ENCODE measurements at places on chromosomes 11 and 22. TPM values are rescaled to one million over a fixed set of nuclear protein-coding genes. Genes with fewer than 3 reads are reported as not detected.

- DNase-seq = no peak
Observed at GRCh38 chr11:131925829-131926228, 555.4 kb downstream of the NTM start.

DNA sequence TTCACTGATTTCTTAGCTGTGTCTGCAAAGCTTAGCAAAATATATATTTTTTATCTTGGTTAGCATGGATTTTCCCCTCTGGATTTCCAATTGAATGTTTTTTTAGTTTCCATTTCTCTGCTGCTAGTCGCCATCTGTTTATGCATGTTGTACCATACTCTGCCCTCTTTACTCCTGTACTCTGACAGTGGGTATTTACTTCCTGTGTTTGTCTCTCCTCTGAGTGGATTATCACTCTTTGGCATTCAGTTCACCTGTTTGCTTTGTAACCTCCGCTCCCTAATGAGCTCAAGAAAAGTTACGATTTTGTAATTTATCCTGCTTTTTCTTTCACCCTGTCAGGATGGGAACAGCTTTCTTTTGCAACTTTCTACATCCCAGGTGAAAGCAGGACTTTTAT is 59.1 kb downstream of the PDHX start:
- no peak for DNase-seq

DNA sequence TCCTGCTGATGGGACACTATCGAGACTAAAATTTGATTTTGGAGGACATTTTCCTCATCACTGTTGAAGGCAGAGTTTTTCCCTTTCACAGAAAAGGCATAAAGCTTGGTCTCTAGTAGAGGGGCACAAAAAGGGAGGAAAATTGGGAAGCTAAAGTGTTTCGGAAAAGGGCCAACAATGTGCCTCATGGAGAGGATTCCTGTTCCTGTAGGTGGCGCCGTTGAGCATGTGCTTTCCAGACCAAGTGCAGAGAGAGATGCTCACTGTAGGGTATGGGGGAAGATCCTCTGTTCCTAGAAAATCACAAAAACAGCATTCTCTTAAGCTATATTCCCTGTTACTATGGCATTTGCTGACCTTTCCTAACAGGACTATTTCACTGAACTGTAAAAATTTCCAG is 18.4 kb upstream of the OR4C5 start:
- no peak for DNase-seq

The FOLH1 gene
- 16.5 TPM for total RNA-seq

DNA sequence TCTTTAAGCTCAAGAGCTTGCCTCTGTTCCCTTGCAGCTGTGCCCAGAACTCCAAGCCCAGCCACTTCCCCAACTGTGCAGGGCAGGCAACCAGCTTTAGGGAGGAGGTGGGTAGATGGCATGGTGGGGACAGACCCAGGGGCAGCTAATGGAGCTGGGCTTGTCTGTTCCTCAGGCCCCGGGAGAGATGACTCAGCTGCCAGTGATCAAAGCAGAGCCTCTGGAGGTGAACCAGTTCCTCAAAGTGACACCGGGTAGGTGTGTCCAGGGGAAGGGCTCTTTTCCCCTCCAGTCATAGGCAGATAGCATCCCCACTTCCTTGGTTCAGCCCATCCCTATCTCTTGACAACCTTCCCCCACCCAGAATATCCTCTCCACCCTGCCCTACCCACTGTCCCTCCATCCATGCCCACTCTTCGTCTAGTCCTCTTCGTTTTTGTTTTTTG is 32.4 kb downstream of the CREB3L1 start:
- DNase-seq = no peak

DNA sequence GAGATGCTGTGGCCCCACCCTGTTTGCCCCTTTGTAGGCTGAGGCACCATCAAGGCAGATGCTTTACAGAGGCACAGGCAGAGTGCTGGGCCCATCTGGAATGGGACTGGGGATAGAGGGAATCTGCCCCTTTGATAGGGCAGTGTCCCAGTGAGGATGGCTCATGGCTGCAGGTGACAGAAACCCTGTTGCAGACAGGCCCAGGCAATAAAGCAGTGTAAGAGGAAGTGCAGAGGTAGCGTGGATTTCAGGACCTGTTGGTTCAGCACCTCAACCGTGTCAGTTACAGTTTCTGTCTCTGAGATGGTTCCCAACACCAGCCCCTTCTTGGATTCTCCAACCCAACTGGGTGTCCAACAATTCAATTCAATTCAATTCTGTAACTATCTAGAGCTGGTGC is 25.1 kb downstream of the PRDM11 start:
- DNase-seq = no peak

The CCDC34 gene
- total RNA-seq = 13.9 TPM

GRCh38 chr22:46106279-46107022 is 43.9 kb upstream of the PPARA start:
- DNase-seq = no peak

DNA sequence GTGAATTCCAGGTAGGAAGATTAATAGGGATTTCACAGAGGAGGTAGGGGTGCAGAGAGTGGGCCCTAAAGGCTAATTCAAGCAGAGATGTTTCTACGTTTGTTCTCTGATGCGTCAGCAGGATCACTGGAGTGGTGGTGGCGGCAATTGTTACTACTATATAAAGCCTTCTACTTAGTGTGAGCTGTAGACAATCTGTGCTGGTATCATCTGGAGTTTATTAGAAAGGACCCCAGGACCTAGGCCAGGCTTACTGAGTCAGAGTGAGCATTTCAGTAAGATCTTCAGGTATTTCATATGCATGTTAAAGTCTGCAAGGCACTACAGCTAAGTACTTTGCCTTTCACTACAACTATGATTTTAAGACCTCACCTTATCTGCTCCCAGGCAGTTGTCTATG is 59.5 kb downstream of the USP35 start:
- no peak for DNase-seq

- no peak for DNase-seq
Observed at GRCh38 chr22:39666926-39667325, 96.4 kb downstream of the CACNA1I start.

The ASPHD2 gene
- total RNA-seq = 8.0 TPM

The CCDC87 gene
- 0.59 TPM for total RNA-seq

DNA sequence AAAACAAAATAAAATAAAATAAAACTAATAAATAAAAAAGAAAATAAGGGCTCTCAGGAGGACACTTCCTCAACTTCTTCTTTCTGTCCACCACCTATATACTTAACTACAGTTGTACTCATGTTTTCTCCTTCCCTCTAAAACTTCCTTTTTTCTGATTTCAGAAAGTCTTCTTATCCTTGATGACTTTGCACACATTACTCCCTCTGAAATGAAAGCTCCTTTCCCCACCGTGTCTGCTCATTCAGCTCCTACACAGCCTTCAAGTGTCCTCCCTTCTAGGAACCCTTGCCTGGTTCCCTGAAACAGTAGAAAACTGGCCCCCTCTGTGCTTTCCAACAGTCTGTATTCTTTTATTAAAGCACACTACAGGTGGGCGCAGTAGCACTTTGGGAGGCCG is 18.3 kb upstream of the DDX17 start:
- no peak for DNase-seq

GRCh38 chr22:23225724-23226496 is 45.6 kb downstream of the BCR start:
- no peak for DNase-seq

DNA sequence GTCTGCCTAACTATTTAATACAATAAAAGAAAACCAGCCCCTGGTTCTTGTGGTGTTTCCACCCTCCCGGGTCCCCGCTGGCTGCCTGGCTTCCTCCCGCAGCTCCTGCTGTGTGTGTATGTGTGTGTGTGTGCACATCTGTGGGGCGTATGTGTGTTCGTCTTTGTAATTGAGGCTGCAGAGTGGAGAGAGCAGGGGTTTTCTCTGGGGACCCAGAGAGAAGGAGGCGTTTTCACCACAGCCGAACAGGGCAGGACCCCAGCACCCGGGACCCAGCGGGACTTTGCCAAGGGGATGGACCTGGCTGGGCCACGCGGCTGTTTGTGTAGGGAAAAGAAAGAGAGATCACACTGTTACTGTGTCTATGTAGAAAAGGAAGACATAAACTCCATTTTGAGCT is 42.7 kb downstream of the IGLL1 start:
- no peak for DNase-seq

- no peak for DNase-seq
Observed at GRCh38 chr11:76620489-76620888, 50.1 kb downstream of the LRRC32 start.

The UBQLN3 gene
- total RNA-seq = 0.39 TPM

DNA sequence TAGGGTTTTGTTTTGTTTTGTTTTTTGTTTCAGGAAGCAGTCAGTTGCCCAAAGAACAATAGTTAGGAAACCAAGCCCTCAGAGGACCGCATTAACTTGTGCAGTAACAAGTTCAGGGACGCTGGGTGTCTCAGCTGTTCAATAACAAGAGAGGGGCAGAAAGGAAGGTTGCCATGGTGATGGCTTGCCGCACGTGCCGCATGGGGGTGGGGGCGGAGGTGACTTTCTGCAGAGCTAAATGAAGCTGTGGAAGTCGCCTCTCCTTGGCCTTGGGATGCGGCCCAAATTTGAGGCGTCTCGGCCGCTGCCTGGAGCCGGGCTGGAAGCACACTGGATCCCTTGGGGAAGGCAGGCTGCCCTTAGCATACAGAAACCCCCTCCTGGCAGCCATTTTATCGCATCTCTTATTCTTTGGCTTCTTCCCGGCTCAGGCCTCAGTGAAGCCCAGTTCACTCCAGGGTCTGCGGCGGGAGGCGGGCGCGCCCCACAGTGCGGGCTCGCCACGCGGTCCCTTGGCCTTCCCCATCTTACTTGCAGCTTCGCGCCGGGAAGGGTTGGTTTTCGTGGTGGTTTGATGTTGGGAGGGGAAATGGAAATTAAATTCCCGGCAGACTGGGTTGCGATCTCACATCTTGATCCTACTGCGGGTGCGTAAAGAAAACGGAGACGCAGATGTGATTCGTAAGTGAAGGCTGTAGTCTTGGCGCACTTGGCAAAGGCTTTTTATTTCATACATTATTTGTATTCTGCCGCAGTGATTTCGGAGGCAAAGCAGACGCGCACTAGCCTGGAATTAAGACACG is 94.3 kb downstream of the SLC17A6 start:
- DNase-seq = peak; percentile 85

The NOX4 gene
- 4.7 TPM for total RNA-seq

GRCh38 chr11:87368858-87369480 is 331.2 kb downstream of the TMEM135 start:
- no peak for DNase-seq

- DNase-seq = no peak
Observed at GRCh38 chr11:35016916-35017315, 100.5 kb downstream of the PDHX start.

The RASSF7 gene
- 9.2 TPM for total RNA-seq

The C11orf16 gene
- total RNA-seq = 0.99 TPM

DNA sequence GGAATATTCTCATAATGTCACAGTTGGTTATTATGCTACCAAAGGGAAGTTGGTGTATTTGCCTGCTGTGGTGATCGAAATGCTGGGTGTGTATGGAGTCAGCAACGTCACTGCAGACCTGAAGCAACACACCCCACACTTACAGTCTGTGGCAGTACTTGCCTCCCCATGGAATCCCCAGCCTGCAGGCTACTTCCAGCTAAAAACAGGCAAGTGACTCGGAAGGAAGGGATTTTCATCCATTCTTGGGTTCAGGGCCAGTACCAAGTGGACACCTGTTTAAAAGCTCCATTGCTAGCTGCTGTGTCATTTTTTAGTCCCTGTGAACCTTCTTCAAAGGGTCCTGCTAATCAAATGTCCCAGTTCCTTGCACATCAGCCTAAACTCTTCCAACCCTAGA is 149.6 kb downstream of the C11orf91 start:
- DNase-seq = no peak
